ENCODE measurements at places on chromosomes 7 and 10. TPM values are rescaled to one million over a fixed set of nuclear protein-coding genes. Genes with fewer than 3 reads are reported as not detected.

The OR2A1 gene
- total RNA-seq, result not detected

The PTN gene
- 0.35 TPM for total RNA-seq

The PIP gene
- total RNA-seq, result not detected

The SLC26A5 gene
- total RNA-seq, result not detected

The ITPRID1 gene
- total RNA-seq, result not detected

The PRPS1L1 gene
- not detected for total RNA-seq

Measured in airway epithelial cell (primary cell).